ENCODE measurements at places on chromosomes 6 and 20.
A peak's percentile ranks its signal among the peaks of the same experiment; 100 is the strongest.

- peak; percentile 45 for DNase-seq
Measured at GRCh38 chr6:30743099-30744053, 889 bp upstream of the FLOT1 start.

GRCh38 chr20:3595541-3595940, 67.7 kb downstream of the GFRA4 start:
- DNase-seq = no peak

DNA sequence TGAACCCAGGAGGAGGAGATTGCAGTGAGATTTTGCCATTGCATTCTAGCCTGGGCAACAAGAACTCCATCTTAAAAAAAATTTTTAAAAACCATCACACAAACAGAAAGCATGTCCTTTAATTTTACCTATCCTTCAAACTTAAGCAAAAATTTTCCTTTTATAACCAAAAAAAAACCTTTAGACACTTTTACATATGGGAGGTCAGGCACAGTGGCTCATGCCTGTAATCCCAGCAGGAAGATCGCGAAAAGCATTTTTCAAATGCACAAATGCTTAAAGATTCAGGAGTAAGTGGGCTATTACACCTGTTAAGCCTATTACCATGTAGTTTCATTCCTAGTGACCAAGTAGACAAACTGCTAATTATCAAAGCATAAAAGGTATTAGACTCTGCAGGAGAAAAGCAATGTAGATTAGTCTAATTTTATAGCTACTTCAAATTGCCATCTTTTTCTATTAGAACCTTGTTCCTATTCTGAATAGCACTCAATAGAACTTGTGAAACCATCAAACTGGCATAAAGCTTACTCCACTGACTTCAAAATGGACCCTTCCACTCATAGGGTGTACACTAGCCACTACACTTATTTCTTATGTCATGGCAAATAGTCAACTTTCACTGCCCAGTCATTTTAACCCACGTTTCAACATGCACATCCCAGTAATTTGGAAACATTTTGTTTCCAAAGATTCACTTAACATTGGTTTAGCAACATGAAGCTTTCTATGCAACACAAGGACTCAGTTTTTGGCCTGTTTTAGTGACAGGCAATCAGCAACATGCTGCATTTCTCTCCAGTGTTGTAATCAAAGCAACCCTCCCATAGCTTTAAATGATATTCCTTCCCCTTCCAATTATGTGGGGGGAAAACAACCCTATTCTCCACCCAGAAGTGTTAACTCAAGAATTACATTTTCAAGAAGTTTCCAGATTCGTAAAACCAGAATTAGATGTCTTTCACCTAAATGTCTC, 4.0 kb downstream of the EEF1A1 start:
- DNase-seq = no peak

GRCh38 chr6:75296811-75297779, 12.5 kb upstream of the TMEM30A start:
- DNase-seq = peak; percentile 20

DNA sequence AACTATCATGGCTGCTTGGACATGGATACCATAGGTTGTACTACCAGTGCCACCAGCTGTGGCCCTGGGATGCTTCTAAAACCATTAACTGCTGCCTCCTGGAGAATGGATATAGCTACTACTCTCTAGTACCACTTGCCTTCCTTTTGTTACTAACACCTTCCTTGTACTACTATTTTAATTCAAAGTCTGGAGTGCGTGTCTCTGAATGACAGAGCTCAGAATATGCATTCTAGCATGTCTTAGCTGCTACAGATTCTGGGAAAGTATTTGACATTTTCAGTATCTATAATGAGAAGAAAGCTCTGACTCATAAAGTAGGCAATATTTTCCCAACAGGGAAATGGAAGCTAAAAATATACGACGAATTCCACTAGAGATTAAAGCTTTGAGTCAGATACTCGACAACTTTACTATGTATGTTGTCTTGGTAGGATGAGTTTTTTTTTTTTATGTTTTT, 112.3 kb downstream of the PFDN4 start:
- no peak for DNase-seq

- DNase-seq = no peak
Measured at GRCh38 chr20:47578543-47578942, 76.9 kb downstream of the NCOA3 start.
